ENCODE measurements at places on chromosomes 5 and 9.
A peak's percentile ranks its signal among the peaks of the same experiment; 100 is the strongest.

DNA sequence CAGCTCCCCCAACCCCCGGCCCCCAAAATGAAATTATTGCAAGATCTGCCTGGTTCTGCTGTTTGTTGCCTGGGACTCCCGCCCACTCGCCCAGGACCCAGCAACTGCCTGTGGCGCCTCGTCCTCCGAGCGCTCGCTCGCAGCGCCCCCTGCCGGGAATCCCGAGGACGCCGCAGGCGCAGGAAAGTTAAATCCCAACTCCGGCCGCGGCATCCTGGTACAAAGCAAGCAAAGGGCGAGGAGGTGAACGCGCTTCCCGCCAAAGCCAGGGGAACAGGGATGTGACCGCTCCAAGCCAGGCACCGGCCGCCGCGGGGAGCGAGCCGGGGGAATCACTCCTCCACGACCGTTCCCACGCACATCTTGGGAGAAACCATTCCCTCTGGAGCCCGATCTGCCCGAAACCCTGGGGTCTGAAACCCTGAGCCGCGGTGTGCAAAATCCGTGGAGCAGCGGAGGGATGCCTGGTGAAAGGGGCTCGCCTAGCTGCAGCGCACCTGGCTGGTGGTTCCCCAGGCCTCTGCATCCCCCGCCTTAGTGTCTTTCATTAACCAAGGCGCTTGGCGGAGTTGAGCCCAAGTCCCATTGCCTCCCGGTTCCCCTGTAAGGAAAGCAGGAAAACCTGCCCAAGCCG, 1.3 kb downstream of the SEMA5A start:
- DNase-seq = peak; percentile 41

- no peak for DNase-seq
These were observed 54.1 kb downstream of the ABLIM3 start for GRCh38 chr5:149195337-149195887.

- no peak for DNase-seq
These were observed 19.3 kb upstream of the HSPA9 start for GRCh38 chr5:138594305-138595058.

DNA sequence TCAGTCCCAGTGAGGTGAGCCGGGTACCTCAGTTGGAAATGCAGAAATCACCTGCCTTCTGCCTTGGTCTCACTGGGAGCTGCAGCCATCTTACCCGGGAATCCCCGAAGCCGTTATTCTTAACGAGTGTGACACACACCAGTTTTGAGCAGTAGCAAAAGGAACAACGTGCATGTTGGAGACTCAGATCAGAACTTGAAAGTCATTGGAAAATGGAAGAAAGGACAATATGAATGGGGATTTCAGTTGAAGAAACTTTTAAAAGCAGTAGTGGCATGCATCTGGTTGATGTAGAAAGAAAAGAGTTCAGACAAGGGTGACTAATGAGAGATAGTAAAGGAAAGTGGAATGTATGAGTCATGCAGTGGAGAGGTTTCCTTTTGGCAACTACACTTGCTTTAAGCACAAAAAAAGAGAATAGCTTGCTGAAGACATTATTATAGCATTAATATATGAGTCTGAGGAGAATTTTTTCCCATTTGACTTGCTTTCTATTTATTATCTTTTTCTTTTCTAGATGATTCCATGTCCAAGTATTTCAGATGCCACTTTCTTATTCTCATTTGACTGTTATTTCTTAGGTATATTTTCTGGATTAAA, 44.4 kb upstream of the ANKDD1B start:
- DNase-seq = no peak

DNA sequence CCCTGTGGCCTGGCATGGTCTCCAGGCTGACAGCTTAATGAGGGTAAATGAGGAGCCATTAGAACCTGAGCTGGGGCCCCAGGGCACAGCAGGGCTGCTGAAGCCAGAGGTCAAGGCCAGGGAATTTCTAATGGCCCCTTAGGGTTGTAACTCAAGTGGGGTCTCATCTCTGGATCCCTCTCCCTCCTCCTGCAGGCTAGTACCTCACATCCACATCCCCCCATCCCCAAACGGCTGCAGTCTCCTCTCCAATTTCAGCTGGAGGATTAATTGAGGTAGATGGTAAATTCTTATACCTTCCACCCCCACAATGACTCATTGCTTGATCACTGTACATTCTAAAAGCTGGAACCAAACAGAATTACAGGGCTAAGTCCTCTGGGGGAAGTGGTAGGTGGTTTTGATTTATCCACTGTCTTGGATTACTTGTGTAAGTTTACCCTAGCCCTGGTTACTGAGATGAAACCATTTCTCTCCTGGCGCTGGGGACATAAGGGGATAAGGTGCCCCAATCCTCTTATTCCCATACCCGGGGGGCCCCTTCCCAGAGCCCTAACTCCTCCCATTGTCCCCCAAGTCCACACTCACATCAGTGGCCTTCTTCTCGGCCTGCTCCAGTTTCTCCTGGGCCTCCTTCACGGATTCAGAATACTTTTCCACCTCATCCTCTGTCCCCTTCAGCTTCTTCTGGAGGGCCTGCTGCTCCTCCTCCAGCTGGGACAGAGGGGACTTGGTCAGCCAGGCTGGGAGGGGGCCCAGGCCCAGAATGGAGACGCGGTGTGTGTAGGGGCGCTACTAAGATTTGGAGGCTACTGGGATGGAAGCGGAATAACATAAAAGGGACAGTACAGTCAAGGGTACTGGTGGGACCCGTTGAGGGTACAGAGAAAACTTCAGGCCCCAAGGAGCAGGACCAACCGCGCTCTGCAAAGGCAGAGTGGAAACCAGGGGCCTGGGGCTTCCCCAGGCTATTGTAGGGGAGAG, 875 bp downstream of the TPM2 start:
- no peak for DNase-seq

DNA sequence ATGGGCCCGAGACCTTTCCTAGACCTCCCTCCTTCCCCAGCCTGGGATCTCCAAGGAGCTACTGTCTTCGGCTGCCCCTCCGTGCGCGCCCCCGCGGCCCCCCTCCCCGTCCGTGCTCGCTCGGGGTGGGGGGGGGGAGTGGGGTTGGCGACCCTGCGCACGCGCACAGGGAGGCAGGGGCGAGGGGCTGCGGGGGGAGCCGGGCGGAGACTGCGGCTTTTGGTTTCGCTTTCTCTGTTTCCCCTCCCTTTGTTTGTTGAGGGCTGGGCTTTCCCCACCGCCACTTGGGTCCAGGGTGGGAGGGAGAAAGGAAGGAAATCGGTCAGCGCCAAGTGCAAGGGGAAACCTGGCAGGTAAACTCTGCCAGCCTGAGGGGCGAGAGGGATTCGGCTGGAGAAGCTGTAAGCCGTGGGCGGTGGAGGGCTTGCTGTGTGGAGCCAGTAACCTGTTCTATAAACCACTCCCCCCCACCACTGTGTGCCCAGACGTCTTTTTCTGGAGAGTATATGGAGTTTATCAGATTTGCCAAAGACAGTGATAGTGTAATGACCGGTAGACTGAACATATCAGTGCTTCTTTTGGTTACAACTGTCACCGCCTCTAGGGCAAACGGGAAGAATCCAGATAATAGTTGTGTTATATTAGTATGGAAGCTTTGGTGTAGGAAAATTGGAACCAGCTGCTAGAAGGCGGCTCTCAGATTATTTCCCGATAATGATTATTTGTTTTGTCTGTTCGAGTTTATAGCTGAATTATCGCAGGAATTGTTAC, 684 bp downstream of the DNAJA1 start:
- DNase-seq = peak; percentile 72

GRCh38 chr5:171798418-171798817, 12.8 kb downstream of the SMIM23 start:
- DNase-seq = no peak

DNA sequence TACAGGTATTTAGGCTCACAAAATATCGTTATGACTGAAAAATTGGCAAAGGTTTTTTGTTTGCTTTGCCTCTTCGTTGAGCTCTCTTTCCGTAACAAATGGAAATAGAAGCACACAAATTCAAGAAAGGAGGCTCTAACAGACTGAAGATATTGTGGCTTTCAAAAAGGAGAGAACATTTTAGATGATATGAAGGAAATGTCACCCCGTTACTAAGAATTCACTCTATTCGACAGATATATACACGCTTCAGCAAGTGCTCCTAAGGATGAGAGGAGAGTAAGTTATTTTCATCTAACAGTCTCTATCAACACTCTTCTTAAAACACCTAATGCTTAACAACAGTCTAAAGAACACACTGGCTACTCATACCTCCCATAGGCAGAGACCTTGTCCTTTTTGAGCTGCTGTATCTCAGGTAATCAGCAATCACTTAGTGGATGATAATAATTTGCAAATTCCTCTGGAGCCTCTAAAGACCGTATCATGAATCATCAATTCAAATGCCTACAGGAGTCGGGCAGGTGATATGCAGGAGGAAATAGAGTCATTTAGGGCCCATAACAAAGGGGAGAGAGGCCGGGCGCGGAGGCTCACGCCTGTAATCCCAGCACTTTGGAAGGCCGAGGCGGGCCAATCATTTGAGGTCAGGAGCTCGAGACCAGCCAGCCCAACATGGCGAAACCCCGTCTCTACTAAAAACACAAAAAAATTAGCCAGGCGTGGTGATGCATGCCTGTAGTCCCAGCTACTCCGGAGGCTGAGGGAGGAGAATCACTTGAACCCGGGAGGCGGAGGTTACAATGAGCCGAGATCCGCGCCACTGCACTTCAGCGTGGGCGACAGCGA, 1.4 kb upstream of the HSDL2 start:
- peak; percentile 36 for DNase-seq

DNA sequence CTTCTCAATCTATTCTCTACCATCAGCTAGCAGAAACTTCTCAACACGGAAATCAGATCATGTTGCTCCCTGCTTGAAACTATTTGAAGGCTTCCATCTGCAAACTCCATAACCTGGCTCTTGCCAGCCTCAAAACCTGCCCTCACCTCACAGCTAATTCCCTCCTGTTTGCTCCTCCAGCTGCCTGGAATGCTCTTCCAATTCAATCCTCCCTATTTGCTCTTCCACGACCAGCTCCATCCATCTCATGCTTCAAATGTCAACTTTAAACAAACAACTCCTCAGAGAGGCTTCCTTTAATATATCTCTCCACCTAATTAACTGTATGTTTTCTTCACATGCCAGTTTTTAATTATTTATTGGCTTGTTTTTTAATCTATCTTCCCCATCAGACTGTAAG, 1.5 kb downstream of the PLAA start:
- no peak for DNase-seq

DNA sequence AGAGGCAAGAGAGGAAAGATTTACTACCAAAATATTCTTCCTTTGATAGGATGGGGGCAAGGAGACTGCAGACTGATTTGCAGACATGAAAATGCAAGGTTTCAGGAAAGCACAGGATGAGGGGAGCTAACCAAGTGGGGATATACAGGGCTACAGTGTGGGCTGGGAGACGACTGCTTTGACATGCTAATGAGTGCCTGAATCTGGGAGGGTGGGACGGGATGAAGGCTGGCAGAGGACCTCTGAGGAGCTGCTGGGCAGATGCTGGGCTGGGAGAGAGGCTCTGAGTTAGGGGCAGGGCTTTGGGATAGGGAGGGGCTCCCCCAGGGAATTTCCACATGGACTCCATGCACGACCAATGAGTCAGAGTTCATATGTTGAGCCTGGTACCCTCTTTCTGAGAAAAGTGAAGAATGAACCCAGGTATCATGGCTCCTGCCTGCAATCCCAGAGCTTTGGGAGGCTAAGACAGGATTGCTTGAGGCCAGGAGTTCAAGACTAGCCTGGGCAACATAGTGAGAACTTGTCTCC, 4.9 kb upstream of the CPLX2 start:
- no peak for DNase-seq

GRCh38 chr5:96012399-96012798, 50.7 kb upstream of the ELL2 start:
- DNase-seq = no peak

DNA sequence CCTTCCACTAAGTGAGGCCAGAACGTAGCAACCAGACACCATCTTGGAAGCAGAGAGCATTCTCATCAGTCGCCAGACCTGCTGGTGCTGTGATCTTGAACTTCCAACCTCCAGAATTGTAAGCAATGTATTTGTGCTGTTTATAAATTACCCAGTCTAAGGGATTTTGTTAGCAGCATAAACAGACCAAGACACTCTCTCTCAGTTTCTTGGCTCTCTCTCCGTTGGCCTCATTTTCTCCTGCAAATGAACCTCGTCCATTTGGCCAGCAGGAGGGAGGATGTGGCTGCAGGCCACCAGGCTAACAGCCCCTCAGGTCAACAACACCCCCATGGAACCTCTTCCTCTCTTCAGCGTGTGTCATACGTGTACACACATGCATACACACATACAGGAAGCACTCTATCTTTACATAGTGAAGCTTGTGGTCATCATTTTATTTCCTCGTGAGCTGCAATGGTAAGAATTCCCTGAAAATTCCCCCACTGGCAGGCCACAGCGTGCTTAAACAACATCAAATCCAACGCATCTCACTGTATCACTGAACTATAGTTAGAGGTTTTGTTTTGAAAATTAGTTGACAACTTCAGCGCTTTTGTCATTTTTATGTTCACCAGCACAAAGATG, 62.8 kb upstream of the PPP1R26 start:
- DNase-seq = no peak

DNA sequence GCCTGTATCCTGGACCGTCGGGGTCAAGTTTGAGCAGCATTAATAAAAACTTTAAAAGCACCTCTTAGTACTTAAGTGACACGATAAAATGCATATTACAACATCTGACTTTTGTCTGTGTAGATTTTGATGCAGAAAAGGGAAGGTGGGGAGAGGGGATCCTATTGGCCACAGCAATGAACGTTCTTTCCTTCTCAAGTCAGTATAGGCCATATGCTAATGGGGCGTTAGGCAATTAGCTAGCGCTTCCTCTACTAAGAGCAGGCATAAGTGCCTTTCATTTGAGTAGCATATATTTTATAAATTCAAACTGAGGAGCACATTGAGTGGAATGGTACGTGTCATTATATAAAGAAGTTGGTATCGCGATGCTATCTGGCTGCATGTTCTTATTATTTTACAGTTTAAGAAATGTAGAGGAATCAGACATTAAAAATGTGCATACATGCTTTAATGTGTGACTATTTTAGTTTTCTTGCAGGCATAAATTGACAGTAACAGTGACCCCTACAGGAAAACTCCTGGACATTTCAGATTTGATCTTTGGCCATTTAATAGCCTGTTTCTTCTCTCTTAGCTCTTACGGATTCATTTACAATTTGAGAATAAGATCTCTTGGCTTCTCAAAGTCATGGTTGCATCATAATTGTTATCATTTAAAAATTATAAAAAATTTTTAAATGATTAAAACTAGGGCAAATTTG, 1.1 kb upstream of the GNA14 start:
- DNase-seq = no peak
